IMR-90 (cell line): ENCODE measurements at places on chromosomes 2 and 18. TPM values are rescaled to one million over a fixed set of nuclear protein-coding genes. Genes with fewer than 3 reads are reported as not detected.

The ELAC1 gene
- 7.7 and 8.4 TPM in 2 replicates for polyA plus RNA-seq

The UGT1A5 gene
- polyA plus RNA-seq = not detected in 2 replicates

The POMC gene
- polyA plus RNA-seq = 0.17 and 0.47 TPM in 2 replicates

The PSMA8 gene
- not detected in 2 replicates for polyA plus RNA-seq

The MTCL1 gene
- 44.7 and 45.3 TPM in 2 replicates for polyA plus RNA-seq

The TPO gene
- not detected in 2 replicates for polyA plus RNA-seq

The PELI1 gene
- 2.2 and 2.3 TPM in 2 replicates for polyA plus RNA-seq

The LYG2 gene
- not detected in 2 replicates for polyA plus RNA-seq

The POTEI gene
- polyA plus RNA-seq = not detected in 2 replicates

The AQP12B gene
- polyA plus RNA-seq = not detected in 2 replicates

The CTLA4 gene
- polyA plus RNA-seq = not detected in 2 replicates

The C2orf15 gene
- polyA plus RNA-seq = not detected in 2 replicates

The SPEG gene
- polyA plus RNA-seq = 81.6 and 109 TPM in 2 replicates

The MBD5 gene
- polyA plus RNA-seq = 9.8 and 10.3 TPM in 2 replicates

The FAM161A gene
- polyA plus RNA-seq = 0.63 and 0.80 TPM in 2 replicates

The LIMS2 gene
- polyA plus RNA-seq = 17.8 and 18.8 TPM in 2 replicates

The HAAO gene
- polyA plus RNA-seq = 0.05 and 0.09 TPM in 2 replicates

The CFAP221 gene
- polyA plus RNA-seq = not detected in 2 replicates

The NMUR1 gene
- polyA plus RNA-seq = not detected in 2 replicates

GRCh38 chr2:149152469-149152953, 114.0 kb downstream of the LYPD6B start:
- no peak for DNase-seq

DNA sequence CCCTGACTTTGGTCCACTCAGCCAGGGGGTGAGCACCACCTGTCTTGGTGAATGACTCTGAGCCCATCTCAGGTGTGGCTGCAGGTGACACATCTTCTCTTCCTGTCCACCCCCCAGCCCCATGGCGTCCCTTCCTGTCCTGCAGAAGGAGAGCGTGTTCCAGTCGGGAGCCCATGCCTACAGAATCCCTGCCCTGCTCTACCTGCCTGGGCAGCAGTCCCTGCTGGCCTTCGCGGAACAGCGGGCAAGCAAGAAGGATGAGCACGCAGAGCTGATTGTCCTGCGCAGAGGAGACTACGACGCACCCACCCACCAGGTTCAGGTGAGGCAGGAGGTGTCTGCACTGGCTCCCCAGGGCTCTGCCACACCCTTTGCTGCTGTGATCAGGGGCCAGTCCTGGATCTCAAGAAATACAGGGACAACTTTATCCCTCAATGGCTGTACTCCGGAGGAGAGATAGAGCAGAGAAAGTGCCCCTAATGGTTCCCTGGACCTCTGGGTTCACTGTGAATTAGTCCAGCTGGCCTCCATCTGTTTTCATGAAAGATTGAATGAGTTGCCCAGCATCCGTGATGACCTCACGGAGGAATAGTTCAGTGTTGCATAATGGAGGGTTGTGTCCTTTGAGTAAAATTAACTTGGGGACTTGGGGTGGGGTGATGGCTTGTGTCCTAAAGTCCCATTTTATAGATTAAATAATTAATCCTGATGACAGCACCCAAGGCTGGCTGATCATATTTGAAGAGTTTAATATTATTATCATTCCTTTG, at the start of gene NEU2:
NEU2 (plus strand) TSS at position 122 of the 770 bp plus-strand sequence; CDS start at position 122, 0 bp downstream.
- no peak for DNase-seq

- DNase-seq = peak; percentile 26
Measured at GRCh38 chr2:25470806-25471205, 129.1 kb upstream of the DNMT3A start.

GRCh38 chr18:9209279-9209678, 72.7 kb downstream of the ANKRD12 start:
- peak; percentile 30 for DNase-seq

- DNase-seq = no peak
Measured at GRCh38 chr2:105274046-105274445, 32.5 kb downstream of the GPR45 start.

DNA sequence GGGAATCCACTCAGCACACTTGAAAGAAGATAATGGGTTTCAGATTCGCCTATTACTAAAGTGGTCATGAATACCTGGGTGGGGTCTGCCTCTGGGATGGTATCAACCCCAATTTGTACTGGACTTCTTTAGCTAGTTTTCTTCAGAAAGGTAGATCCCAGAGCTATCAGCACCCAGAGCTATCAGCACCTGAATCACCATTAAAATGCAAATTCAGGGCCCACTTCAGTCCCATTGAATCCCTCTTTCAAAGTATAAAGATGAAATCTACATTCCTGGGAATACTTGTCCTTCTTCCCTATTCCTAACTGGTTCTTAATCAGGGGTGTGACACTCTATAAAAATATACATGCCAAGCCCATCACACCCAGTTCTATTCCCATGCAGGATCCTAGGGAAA, 914.3 kb downstream of the DCC start:
- no peak for DNase-seq

DNA sequence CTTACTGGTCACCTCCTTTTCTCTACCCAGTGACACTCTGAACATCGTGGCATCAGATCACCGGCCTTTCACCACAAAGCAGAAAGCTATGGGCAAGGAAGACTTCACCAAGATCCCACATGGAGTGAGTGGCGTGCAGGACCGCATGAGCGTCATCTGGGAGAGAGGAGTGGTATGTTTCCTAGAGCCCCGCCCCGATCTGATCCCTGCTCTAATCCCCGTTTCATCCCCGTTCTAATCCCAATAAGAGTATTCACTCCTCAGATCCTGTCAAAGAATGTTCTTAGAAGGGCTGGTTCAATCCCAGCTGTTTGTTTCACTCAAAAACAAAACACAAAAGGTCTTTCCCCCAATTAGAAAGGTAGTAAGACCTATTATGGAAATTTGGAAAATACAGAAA, 30.4 kb upstream of the MAPRE3 start:
- no peak for DNase-seq

DNA sequence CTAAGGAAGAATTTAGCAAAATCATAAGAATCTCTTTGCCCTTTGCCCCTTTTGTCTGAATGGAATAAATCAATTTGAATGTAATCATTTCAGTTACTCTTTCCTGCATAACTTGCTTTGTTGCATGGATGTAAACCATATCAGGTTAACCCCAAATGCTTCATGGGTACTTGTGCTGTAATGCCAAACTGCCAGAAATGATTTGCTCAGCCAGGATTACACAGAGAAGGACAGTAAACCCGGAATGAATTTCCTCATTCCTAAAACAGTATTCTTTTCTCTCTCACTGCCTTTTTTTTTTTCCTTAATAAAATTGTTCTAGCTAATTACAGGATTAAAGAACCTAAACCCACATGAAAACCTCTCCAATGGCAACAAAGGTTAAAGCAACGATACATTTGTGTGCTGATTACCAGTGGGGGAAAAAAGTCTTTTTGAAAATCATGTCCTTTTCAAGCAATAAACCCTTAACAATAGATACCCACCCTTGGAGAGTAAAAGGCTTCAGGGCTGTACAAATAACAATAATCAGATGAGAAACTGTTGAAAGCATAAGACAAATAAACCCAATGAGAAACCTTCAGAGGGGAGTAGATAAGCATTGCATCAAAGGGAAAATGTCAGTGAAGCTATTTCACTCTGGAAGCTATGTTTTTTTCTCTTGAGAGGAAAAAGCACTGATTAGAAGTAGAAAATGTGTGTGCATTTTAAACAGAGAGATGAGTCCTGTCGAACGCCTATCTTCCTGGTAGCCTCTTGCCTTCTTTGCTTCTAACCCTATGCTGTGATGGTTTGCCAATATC, 275.3 kb downstream of the CDH2 start:
- DNase-seq = no peak

- no peak for DNase-seq
Measured at GRCh38 chr2:239288951-239289511, 111.8 kb downstream of the HDAC4 start.

DNA sequence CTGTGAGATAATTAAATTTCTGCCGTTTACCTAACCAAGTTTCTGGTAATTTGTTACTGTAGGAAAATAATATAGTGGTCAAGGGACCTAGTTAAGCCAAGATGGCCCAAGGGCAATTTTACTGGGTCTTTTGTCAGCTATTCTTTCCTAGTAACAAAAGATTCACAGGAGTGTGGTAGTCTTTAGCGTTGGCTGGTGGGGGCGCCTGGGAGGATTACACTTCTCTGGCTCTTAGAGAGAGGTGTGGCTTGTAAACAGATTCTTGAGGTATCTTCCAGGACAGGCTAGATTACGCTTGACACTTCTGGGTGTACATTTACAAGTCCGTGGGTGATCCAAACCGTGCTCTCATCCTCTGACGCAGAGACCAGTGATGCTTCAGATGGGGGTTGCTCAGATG, 3.3 kb upstream of the ACOXL start:
- DNase-seq = no peak

GRCh38 chr2:55880416-55881143, 43.0 kb downstream of the EFEMP1 start:
- peak; percentile 63 for DNase-seq

- no peak for DNase-seq
Measured at GRCh38 chr2:235729557-235729947, 235.7 kb downstream of the AGAP1 start.

GRCh38 chr2:223797811-223798721, 39.3 kb downstream of the AP1S3 start:
- DNase-seq = peak; percentile 59

- no peak for DNase-seq
Measured at GRCh38 chr2:239309398-239310245, 91.2 kb downstream of the HDAC4 start.

GRCh38 chr18:61679836-61680235, 213.0 kb downstream of the RNF152 start:
- DNase-seq = no peak

DNA sequence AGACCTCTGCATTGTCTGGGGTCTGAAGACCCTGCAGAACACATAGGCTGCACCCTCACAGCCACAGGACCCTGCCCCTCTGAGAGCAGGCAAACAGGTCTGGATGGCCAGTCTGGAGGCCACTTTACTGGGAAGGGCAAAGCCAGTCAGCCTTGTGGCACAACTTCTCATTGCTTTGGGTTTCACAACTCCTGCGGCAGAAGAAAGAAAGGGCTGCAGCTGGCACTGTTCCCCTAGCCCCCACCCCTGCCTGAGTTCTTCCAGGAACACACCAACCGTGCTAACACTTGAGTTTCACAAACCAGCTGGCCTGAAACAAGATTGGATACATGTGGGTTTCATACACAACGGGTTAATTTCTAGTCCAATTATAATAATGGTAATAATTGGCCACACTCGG, 276.5 kb upstream of the MGAT5 start:
- DNase-seq = no peak

- peak; percentile 91 for DNase-seq
Measured at GRCh38 chr2:225010804-225011203, 31.5 kb downstream of the DOCK10 start.

- no peak for DNase-seq
Measured at GRCh38 chr2:9724565-9724964, 93.8 kb upstream of the YWHAQ start.

DNA sequence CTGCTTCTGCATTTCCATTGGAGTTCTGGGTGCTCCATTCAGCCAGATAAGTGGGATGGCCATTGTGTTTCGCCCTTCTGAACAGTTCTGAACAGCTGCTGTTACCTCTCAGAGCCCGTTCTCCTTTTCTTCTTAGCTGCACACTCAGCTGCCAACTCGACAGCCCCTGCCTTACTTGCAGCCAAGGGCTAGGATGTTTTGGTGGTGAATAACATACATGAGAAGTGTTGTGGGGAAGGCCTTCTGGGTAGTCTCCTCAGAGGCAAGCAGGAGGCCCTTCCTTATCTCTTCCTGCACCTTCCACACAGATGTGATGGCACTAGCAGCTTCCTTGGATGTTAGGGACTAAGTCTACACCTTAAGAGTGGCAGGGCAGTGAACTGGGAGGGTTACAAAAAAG, 138.4 kb upstream of the NOSTRIN start:
- DNase-seq = peak; percentile 50

GRCh38 chr2:150607390-150607811, 119.9 kb upstream of the RND3 start:
- DNase-seq = peak; percentile 69

DNA sequence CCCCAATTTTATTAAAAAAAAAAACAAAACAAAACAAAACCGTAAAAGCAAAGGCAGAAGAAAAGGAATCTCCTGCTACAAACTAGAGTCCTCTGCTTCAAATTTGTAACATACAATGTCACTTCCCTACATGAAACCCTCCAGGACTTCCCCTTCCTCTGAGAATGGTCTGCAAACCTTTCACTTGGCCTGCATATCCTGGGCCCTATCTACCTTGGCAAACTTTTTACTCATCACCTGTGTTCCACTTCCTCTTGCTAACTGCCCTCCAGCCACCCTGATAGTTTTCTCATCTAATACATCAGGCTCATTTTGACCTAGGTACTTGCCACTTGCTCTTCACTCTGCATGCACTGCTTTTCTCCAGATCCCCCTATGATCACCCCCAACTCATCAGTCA, 255.5 kb downstream of the ETAA1 start:
- no peak for DNase-seq

- DNase-seq = no peak
Measured at GRCh38 chr2:139963863-139964355, 1183.7 kb upstream of the NXPH2 start.

DNA sequence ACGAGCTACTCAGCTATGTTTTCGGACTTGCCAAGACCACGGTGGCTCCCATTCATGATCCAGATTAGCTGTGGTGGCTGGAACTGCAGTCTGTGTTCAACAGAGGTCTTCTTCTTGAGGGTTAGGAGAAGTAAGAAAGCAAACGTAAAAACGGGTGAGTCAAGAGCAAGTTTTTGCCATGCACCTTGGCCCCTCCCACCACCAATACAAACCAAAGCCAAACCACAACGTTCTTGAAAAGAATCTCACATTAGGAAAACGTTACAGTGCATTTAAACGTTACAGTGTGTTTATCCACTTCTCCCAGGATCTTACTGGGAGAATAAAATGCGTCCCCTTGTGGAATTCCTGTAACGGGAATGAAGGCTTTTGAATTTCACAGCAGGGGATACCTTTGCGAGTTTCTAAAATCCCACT, 725 bp downstream of the FBXO48 start:
- DNase-seq = peak; percentile 78

DNA sequence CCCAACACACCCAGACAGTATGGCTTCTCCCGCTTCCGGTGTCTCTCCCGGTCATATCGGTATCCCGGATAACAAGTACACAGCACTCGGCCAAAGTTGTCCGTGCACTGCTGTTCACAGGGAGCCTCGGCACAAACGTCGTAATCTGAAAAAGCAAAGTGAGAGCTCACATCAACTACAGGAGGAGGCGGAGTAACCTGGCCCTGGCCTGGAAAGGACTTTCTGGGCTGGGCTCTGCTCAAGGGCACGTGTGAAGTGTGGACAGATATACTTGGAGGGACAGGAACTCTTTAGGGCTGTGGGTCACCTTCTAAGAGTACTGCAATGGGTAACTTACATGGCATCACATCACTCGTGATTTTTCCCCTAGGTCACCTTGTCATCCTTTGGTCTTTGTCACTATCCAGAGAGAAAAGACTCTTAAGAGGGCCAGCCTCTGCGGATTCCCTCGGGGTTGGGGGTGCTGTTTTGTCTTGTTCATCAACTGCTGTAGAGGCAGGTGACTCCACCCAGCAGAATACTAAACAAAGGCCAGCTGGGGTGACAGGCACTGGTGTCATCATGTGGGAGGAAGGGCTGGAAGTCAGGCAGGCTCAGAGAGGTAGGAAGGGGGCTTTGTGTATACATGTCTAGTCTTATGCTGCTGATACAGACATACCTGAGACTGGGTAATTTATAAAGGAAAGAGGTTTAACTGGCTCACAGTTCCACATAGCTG, 110.6 kb upstream of the LMAN1 start:
- no peak for DNase-seq
